ENCODE measurements at places on chromosomes 7 and 10. TPM values are rescaled to one million over a fixed set of nuclear protein-coding genes. Genes with fewer than 3 reads are reported as not detected.

The ZNF3 gene
- 23.5 TPM for total RNA-seq

The GPR146 gene
- total RNA-seq, result 24.1 TPM

The ZCCHC24 gene
- total RNA-seq, result 8.9 TPM

The CDHR3 gene
- 6.5 TPM for total RNA-seq

The TMEM26 gene
- not detected for total RNA-seq

The ACBD7 gene
- not detected for total RNA-seq

The AQP1 gene
- 116 TPM for total RNA-seq

The ZNF727 gene
- 1.9 TPM for total RNA-seq

The RNLS gene
- total RNA-seq, result 19.7 TPM

The FOXI2 gene
- not detected for total RNA-seq

The TUBAL3 gene
- total RNA-seq, result 0.36 TPM

The CYP3A4 gene
- 2.3 TPM for total RNA-seq

The DDC gene
- total RNA-seq, result 1.6 TPM

The ACTR3C gene
- total RNA-seq, result 15.2 TPM

The SLC18A3 gene
- total RNA-seq, result not detected

The EZH2 gene
- 22.4 TPM for total RNA-seq

The BTBD16 gene
- total RNA-seq, result 0.85 TPM
